ENCODE measurements at places on chromosomes 3 and 15.

- no peak for DNase-seq
Measured at GRCh38 chr3:195699388-195699771, 21.4 kb upstream of the MUC20 start.

DNA sequence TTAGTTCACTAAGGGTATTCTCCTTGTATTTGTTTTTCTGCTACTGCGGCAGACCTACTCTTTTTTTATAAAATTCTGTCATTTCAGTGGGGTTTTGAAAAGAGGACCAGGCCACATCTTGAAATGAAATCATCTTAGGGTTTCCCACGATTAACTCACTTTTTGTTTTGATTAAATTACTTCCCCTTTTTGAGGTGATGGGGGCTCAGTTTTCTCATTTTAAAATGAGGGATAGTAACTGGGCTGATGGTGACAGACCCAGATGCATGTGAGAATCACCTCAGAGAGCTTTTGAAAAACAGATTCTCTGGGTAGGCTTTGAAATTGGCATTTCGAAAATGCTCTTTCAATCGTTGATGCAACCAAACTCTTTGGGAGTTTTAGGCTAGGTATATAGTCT lies 24.2 kb downstream of the UBE2Q2 start:
- DNase-seq: no peak

- DNase-seq: no peak
Measured at GRCh38 chr15:48451736-48452135, 120.5 kb downstream of the DUT start.

- DNase-seq: no peak
Measured at GRCh38 chr3:120516136-120516535, 65.3 kb upstream of the FSTL1 start.

DNA sequence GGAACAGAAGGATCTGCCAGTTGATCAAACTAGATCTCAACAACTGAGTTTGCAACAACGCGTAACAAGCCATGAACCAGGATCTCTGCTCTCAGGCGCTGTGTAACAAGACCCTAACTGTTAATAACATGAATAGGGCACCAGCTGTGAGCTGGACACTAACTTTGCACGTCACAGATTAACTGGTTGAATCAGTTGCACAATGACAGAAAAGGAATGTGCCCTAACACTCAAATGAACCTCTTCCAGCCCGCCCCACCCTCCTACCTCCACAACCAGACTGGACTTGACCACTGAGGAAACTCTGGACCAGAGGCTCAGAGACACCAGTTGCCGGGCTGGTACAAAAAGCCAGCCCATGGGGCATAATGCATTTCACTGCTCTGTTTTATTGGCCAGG lies 34.3 kb downstream of the MCF2L2 start:
- DNase-seq: no peak

- no peak for DNase-seq
Measured at GRCh38 chr3:128098234-128098633, 25.4 kb downstream of the RUVBL1 start.

GRCh38 chr3:52779011-52779836 lies 1.8 kb downstream of the ITIH1 start:
- DNase-seq: no peak

- no peak for DNase-seq
Measured at GRCh38 chr15:93238641-93239040, 149.6 kb upstream of the RGMA start.

DNA sequence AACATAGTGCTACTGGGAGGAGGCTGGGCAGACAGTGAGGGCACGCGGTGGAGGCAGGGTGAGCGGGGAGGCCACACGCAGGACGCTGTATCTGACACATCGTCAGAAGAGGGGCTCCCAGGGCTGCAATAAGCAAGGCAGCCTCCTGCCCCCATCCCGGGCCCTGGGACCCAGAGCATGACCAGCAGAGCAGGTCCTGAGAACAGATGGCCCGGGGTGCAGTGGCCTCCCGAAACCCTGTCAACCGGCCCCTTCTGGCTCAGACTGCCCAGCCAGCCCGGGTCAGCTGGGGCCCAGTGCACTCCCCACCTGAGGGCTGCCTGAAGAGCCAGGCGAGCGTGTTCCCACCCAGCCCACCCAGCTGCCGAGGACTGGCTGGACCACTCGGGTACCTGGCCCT lies 37.4 kb downstream of the DNAJB8 start:
- DNase-seq: no peak

GRCh38 chr15:43277901-43278300 lies 11.2 kb upstream of the TGM5 start:
- no peak for DNase-seq

DNA sequence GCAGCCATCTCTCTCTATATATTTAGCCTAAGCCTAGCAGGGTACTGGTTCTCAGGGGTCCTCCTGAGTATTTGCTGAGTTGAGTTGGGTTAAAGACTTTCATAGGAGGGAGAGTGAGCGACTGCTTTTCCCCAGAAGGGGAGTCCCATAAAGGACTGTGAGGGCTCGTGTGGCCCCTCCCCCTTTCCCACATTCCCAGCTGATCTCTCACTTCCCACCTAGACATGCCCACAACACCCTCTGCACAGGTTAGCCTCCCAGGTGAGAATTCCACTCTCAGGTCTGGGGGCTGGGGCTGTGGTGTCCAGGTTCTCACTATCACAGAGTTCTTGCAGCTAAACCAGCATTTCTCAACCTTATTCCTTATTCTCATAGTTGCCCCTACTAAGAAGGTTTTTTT lies 15.8 kb downstream of the EPHB1 start:
- DNase-seq: no peak

- DNase-seq: no peak
Measured at GRCh38 chr3:41629986-41630385, 331.9 kb downstream of the ULK4 start.

- no peak for DNase-seq
Measured at GRCh38 chr3:89227634-89228033, 120.2 kb downstream of the EPHA3 start.

DNA sequence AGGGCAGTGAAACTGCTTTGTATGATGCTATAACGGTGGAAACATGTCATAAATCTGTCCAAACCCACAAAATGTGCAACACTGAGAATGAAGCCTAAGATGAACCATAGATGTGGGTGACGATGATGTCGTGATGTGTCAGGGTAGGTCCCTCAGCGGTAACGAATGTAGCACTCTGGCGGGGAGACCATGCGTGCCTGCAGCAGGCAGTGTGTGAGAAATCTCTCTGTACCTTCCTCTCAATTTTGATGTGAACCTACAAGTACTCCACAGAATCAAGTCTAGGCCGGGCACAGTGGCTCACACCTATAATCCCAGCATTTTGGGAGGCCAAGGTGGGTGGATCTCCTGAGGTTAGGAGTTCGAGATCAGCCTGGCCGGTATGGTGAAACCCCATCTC lies 268.2 kb upstream of the LYSMD4 start:
- DNase-seq: no peak

- DNase-seq: no peak
Measured at GRCh38 chr15:99087405-99087943, 17.4 kb upstream of the SYNM start.

GRCh38 chr3:45760878-45761711 lies 35.2 kb downstream of the SLC6A20 start:
- DNase-seq: no peak

GRCh38 chr15:50219820-50220219 lies 37.8 kb downstream of the SLC27A2 start:
- DNase-seq: no peak

GRCh38 chr3:185176750-185177359 lies 24.0 kb upstream of the C3orf70 start:
- no peak for DNase-seq

DNA sequence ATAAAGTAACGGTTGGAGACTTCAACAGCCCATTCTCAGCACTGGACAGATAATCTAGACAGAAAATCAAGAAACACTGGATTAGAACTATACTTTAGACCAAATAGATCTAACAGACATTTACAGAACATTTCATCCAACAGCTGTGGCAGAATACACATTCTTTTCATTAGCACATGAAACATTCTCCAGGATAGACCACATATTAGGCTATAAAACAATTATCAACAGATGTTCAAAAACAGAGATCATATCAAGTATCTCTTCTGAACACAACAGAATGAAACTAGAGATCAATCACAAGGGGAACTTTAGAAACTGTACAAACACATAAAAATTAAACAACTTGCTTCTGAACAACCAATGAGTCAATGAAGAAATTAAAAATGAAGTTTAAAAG lies 133.3 kb downstream of the ADAM10 start:
- no peak for DNase-seq

DNA sequence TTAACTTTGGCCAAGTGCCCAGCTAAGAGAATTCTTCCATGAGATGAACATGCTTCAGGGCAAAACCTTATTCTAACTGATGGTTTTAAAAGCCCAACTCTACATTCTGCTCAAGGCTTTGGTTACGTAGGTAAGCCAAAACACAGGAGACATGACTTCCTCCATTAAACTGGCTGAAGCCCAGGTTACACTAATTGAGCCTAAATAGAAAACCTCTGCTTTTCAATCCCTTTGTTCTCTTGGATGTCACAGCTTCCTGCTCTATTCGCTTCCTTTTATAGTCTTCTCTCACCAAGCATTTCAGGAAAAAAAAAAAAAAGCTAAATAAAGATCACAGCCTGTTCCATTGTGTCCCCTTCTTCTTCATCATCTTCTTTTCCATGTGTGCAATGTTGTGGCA lies 420.4 kb downstream of the TIGIT start:
- DNase-seq: no peak

Measured in stimulated activated naive CD4-positive, alpha-beta T cell treated with Interleukin-2 at 50 U/mL for 16 hours (primary cell).